ENCODE measurements at places on chromosomes 4 and X. TPM values are rescaled to one million over a fixed set of nuclear protein-coding genes. Genes with fewer than 3 reads are reported as not detected.

The ADH1B gene
- total RNA-seq, result not detected

The RTL5 gene
- 2.1 TPM for total RNA-seq

The RAB9B gene
- total RNA-seq, result 0.55 TPM

The PPARGC1A gene
- not detected for total RNA-seq

The SERTM2 gene
- total RNA-seq, result not detected

The MSANTD1 gene
- total RNA-seq, result 0.88 TPM

The AFM gene
- not detected for total RNA-seq

The ARX gene
- total RNA-seq, result not detected

The DCX gene
- total RNA-seq, result not detected

The CENPI gene
- 28.9 TPM for total RNA-seq

The COX7B gene
- total RNA-seq, result 230 TPM

The ENPP6 gene
- total RNA-seq, result not detected

The FTSJ1 gene
- total RNA-seq, result 52.9 TPM

The PF4V1 gene
- not detected for total RNA-seq

The TIGD4 gene
- total RNA-seq, result 0.18 TPM

The SPACA5 gene
- not detected for total RNA-seq

The CRMP1 gene
- total RNA-seq, result not detected

The GAGE12H gene
- total RNA-seq, result not detected

The IL15 gene
- total RNA-seq, result 3.1 TPM

The HTRA3 gene
- 8.2 TPM for total RNA-seq

The SMR3B gene
- not detected for total RNA-seq

The TCEAL6 gene
- not detected for total RNA-seq

The GSTCD gene
- total RNA-seq, result 11.3 TPM

The FGF13 gene
- total RNA-seq, result 0.23 TPM

The HTN1 gene
- not detected for total RNA-seq

The TEX11 gene
- not detected for total RNA-seq

The ARHGAP6 gene
- total RNA-seq, result 0.69 TPM

The C4orf54 gene
- not detected for total RNA-seq

The FAT1 gene
- 9.2 TPM for total RNA-seq

The PLAC8 gene
- 12.1 TPM for total RNA-seq

The SHROOM2 gene
- 11.8 TPM for total RNA-seq

The AFAP1 gene
- 103 TPM for total RNA-seq

The MAGEC1 gene
- not detected for total RNA-seq

The CFAP299 gene
- not detected for total RNA-seq

The TMEM131L gene
- 21.2 TPM for total RNA-seq

The STATH gene
- total RNA-seq, result not detected

The CORIN gene
- 0.40 TPM for total RNA-seq

The HTR2C gene
- not detected for total RNA-seq

The NHSL2 gene
- 40.3 TPM for total RNA-seq

The SAGE1 gene
- total RNA-seq, result not detected

The ALAS2 gene
- not detected for total RNA-seq

The RIPPLY1 gene
- not detected for total RNA-seq

The CSAG1 gene
- not detected for total RNA-seq
